ENCODE measurements at places on chromosomes 1 and 21. TPM values are rescaled to one million over a fixed set of nuclear protein-coding genes. Genes with fewer than 3 reads are reported as not detected.

DNA sequence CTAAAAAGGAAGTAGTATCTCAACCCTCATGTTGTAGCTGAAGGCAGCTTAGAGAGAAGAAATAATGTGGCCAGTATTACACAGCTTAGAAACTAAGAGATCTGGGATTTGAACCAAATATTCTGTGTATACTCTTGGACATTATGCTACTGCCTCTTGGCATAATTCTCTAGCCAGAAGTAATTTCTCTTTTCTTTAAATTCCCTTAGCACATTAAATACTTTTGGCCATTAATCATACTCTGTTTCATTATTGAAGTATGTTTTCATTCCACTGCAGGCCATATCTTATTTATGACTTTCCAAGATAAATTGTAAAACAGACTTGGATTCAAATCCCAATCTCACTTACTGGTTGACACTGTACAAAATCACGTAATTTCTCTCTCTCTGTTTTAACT lies 181.3 kb upstream of the SPAG17 start:
- no peak for DNase-seq

DNA sequence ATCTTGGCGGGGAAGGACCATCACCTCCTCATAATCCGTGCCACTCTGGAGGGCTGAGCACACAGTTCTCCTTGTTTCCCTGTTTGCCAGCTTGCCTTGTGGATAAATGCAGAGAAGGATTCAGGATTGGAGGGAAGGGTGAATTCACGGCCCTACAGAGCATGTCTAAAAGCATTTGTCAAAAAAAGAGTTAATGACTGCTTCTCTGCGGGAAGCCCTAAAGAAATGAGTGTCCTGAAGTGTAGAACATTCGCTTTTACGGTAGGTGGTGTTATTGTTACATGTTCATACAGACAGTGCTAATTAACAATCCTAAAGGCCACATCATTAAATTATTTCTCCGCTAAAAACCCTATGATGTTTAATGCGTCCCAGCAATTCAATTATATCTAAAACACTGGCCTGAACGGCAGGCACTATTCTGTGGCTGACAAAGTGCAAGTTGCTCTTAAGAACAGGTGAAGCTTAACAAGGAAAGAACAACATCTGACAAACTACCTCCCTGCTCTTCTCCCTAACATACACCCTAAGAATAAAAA lies 112.3 kb upstream of the NFIA start:
- DNase-seq = no peak

DNA sequence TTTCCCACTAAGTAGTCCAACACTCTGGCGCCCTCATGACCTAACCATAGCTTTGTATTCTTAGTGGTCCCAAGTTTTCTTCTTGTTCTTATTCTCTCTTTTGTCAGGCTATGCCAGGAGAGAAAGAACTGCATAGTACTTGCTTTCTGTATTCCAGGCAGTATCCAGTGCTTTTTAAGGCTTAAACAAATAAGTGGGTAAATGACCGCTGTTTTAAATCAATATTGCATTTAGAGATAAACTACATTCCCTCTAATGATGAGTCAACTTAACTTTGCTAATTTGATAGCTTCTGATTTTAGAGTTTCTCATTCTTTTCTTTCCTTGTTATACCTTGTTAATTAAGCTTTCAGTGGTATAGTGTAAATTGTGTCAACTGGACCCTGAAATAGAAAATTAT lies 139.6 kb downstream of the ZP4 start:
- DNase-seq = no peak

DNA sequence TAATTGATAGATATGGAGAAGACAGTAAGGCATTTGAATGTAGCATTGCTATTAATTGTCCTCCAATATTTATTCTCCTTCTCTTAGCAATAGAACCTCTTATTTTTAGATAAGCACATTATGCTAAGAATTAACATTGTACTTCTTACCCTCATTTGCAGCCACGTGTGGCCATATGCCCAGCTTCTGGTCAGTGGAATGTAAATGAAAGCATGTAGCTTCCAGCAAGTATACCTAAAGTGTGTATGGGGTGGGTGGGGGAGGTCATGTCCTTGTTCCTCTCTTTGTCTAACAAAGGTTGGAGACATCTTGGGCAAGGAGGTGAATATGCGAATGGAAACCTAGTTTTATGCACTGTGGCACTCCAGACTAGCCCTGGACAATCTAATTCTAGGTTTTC lies 133.6 kb upstream of the HMCN1 start:
- no peak for DNase-seq

GRCh38 chr1:2179283-2180013 lies 15.1 kb downstream of the FAAP20 start:
- DNase-seq = no peak

GRCh38 chr1:46183926-46184557 lies 7.8 kb upstream of the P3R3URF start:
- peak; percentile 52 for DNase-seq

DNA sequence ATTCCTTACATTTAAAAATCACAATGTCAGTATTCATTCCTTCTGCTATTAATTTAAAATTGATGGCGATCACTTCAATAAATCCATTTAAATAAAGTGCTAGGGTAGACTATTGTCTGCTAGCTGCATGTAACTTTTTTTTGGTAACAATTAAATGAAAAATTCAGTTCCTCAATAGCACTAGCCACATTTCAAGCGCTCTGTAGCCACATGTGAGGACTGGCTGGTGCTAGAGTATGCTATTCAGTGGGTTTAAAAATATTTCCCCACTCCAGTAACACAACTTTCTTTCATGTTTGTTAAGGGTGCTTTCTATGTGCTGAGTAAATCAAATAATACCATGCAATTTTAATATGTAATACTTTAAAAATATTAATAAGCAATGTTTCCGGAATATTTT lies 108.2 kb downstream of the LTN1 start:
- peak; percentile 2 for DNase-seq

DNA sequence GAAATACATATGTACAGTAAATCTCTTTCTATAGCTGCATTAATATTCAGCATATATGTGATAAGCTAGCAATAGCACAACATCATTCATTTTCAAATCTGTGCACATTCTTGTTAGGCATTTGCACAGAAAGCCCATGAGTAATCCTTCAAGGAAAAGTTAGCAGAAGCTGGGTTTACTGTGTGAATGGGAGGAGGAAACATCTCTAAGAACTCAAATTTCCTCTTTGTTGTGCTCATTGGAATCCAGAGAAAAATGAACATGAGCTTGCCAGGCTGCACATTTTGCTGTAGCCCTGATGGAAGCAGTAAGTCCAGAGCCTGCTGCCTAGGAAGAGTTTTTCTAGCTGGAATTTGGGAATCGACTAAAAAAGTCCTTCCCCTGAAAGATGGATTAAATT lies 214.2 kb upstream of the FOXD3 start:
- DNase-seq = no peak

GRCh38 chr1:112888630-112889029 lies 67.4 kb downstream of the SLC16A1 start:
- DNase-seq = no peak

DNA sequence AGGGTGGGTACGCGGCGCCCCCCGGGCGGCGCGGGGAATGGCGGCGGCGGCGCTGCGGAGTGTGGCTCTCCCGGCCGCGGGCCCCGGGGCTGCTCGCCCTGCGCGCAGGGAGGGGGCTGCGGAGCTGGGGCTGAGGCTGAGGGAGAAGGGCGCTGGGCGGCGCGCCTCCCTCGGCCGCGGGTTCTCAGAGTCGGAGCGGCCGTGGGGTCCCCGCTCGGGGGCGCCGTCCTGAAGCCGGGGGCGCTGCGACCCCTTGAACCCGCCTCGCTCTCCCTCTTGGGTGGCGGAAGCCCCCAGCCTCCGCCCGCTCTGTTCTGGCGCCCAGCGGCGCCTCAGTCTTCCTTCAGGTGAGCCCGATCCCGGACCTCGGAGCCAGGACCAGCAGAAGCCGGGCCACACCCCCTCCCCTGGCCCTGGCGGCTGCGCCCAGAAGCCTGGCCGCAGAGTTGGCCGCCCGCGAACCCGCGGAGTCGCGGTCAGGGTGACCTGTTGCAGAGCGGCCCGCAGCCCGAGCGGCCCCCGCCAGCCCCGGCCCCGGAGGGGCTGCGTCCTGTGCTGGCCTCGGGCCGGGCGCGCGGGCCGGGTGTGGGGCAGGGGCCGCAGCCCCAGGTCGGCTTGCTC lies 532 bp downstream of the RALGPS2 start:
- peak; percentile 30 for DNase-seq

GRCh38 chr1:198934901-198935305 lies 296.1 kb downstream of the PTPRC start:
- DNase-seq = peak; percentile 81

DNA sequence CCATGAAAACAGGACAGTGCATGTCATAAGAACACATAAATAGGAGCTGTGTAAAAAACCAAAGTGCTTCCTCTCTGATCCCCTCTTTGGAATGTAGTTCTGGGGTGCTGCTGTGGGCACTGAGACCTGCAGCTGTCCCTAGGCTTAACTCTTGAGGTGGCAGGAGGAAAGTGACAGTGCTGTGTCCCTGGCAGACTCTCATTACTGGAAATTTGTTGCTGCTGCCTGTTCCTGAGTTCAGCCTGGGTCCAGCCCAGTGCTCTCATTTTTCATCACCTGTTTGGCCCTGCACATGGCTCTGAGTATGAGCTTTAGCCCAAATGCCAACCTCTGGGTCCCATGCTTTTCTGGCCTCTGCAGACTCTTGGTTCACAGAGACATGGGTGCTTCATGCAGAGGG lies 329.3 kb downstream of the DSCAM start:
- no peak for DNase-seq

- DNase-seq = peak; percentile 82
Observed at GRCh38 chr1:91948501-91949355, 473 bp upstream of the BRDT start.

The SMCP gene
- not detected for polyA plus RNA-seq

The S100A7 gene
- polyA plus RNA-seq = not detected

The FCRL3 gene
- polyA plus RNA-seq = 119 TPM

The ELAPOR1 gene
- polyA plus RNA-seq = 3.0 TPM

The PDC gene
- not detected for polyA plus RNA-seq
